ENCODE measurements at places on chromosomes 7 and 10.

- DNase-seq: no peak
Measured at GRCh38 chr7:21903020-21903786, 42.5 kb downstream of the CDCA7L start.

DNA sequence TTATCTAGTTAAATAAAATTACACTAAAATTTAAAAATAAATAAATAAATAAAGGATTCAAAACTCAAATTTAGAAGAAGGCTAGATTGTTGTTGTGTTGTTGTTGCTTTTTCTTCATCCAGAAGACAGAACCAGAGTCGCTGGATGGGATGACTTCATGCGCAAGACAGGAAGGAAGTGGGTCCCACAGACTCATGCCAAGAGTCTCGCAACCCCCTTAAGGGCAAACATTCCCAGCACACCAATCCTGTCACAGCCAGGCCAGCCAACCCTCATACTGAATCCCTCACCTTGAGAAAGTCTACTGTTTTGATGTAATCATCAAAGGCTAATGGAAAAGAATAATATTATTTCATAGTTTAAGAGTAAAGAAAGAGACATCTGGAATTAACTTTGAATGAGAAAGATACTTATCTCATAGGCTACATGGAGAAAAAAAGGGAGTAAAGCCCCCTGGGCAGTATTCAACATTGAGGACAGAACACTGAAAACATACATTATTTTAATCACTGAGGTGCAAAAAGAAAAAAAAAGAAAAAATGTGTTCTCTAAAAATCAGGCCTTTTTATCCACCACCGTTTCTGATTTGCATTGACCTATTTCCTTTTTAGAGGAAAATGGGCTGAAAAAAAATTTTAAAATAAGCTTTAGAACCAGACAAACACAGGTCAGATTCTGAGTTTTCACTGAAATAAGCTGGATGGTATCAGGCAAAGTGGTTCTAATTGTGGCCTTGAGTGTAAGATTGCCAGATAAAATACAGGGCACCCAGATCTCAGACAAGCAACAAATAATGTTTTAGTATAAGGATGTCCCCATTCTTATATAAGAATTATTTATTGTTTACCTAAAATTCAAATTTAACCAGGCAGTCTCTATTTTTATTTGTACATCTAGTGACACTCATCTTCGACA is 826.5 kb downstream of the TNS3 start:
- DNase-seq: no peak

GRCh38 chr10:35413985-35414861 is 77.9 kb downstream of the CCNY start:
- no peak for DNase-seq

DNA sequence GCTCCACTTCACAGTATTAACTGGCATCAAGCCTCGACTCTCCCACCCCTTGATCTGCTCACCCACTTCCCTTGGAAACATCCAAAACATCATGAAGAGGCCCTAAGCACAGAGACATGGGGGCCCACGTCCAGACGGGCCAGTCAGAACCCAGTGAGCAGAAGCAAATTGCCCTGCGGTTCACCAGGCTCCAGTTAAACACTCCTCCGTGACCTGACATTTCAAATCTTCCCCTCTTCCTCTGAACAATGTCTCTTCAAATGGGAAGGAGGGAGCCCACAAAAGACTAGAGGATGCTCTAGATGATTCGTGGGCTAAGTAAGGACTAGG is 44.8 kb downstream of the CLEC2L start:
- no peak for DNase-seq

- DNase-seq: peak; percentile 3
Measured at GRCh38 chr10:58299580-58299979, 30.6 kb downstream of the CISD1 start.

GRCh38 chr7:149199234-149199995 is 4.1 kb downstream of the ZNF282 start:
- DNase-seq: no peak

DNA sequence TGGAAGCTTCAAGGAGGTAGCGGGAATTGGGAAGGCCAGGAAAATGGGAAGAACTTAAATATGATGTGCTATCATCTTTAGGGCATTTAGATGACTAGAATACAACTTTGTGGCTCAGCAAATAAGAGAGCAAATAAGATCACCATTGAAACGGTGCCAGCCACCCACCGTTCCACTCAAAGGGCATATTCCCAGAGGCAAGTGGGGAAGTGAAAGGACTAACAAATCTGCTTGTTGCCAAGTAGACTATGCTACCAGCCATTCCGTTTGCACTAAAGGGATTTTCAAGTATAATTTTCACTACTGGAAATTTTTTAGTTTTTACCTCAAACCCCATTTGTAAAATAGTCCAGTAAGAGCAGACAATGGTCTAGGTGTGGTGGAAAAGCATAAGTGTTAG is 4.0 kb upstream of the PPP1R3C start:
- no peak for DNase-seq

DNA sequence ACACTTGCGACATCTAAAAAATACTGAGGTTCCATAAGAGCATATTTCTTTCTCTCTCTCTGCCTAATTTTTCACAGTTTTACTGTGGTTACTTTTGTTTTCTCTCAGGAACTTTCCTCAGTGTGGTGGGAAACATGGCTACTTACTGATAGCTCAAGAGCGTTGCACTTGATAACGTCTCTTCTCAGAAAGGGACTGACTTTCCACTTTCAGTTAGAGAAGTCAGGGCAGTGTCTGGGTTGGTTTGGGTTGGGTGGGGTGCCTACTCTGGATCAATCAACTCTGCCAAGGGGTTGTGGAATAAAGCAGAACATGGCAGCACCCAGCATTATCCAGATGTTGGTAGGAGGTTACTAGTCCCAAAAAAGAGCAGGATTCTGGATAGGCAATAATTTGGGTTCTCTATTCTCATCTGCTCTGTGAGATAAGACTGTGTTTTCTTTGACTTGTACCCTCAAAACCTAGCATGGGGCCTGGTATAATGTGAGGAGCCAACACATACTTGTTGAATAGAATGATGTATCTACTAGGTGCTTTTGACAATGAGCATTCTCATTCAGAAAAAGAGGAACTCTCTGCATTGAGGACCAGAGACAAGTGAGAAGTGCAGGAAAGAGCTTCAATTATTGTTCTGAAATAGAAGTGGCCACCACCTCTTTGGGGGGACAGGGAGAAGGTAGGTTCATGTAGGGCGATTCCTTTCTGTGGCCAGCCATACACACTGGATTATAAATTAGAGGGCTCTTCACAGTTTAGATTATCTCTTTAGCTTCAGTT is 315.7 kb downstream of the REEP3 start:
- DNase-seq: no peak

DNA sequence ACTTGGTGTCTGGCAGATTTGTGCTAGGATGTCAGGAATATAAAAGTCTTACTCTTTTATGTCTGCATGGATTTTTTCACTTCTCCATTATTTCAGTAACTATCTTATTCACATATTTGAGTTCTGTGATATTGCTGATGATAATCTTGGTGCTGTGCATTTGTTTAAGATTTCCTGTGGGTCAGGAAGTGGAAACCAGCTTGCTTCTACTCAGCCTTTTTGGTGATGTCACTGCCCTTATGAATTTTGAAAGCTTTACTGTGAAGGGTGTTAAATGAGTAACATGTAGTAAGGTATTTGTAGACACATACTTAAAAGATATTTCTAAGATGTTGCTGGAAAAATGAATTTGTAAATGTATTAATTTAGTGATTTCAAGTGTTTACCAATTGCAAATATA is 69.5 kb upstream of the VOPP1 start:
- DNase-seq: no peak

GRCh38 chr10:120949609-120950031 is 98.5 kb downstream of the WDR11 start:
- DNase-seq: no peak

- DNase-seq: no peak
Measured at GRCh38 chr7:112282476-112283188, 76.1 kb downstream of the ZNF277 start.

GRCh38 chr10:13709931-13710650 is 123.3 kb downstream of the PRPF18 start:
- no peak for DNase-seq

DNA sequence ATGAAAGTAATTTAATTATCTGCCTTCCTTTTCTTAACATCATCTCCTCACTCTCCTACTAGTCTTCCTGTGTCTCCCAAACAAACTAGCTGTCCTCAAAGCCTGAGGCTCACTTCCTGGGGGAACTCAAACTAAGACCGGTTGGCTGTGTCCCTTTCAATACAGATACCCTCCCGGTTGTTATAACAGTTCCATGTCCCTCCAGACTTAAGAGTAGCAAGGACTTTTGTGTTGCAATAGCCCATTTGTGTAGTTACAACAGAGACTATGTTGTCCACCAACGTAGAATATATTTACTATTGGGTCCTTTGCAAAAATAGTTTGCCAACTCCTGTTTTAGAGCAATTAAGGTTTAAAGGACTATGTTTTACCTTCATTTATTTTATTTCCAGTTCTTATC is 8.6 kb upstream of the TARP start:
- no peak for DNase-seq

- no peak for DNase-seq
Measured at GRCh38 chr7:36928718-36929117, 204.4 kb upstream of the AOAH start.

- no peak for DNase-seq
Measured at GRCh38 chr10:97022616-97023015, 163.1 kb downstream of the SLIT1 start.

DNA sequence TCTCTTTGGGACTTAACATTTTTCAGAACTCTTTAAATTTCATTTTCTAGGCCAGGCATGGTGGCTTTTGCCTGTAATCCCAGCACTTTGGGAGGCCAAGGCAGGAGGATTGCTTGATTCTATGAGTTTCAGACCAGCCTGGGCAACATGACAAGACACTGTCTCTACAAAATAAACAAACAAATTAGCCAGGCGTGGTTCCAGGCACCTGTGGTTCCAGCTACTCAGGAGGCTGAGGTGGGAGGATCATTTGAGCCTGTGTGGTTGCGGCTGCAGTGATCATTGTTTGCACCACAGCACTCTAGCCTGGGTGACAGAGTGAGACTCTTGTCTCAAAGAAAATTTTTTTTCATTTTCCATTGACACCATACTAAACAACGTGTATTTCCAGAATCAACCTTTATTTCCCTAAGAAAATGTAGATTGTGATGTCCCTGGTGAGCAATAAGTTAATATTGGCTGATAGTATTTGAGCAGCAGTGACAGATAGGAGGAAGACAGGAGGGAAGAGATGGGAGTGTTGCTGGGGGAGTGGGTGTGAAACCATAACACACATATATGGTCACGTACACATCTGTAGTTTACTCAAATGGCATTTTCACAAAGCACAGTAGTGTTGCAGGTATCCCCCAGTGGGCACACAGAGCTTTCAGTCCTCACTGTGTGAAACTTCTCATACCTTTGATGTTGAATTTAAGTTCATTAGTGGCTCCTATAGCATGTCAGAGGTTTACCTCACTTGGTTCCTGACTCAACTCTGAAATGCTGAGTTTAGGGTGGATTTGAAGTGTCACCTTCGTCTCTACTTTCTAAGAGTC is 205.6 kb downstream of the AUTS2 start:
- DNase-seq: no peak

DNA sequence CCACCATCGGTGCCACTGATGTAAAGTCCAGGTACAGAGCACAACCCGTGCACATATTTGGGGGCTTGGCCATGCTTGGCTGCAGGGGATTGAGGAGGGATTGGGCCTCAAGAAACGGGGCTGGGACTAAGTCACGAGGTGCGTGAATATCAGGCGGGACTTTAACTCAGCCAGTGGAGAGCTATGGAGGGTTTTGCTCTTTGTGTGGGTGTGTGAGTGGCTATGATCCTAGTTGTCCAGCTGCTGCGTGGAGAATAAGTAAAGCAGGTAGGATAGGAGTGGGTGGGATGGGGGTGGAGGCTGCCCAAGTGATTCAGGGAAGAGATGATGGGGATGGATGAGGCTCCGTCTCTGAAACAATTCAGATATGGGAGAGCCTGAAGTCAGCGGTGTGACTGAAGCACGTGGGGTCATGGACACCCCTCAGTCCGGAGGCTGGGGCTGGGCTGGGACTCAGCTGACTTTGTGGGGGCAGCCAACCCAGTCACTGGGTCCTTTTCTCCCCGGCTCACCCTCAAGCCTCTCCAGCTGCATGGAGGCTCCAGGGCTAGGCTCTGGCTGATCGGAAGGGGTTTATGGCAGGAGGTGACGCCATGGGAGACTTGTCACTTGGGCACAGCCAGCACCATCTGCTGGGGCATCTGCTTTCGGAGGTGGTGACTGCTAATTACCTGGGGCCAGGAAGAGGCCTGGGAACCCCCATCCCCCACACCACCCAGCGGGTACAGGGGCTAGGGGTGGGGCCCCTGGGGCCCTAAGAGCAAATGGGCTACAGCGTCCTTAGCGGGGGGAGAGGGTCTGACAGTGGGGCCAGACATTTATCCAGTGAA is 1.7 kb upstream of the LFNG start:
- DNase-seq: no peak

- DNase-seq: no peak
Measured at GRCh38 chr7:7228967-7229366, 46.6 kb downstream of the C1GALT1 start.

DNA sequence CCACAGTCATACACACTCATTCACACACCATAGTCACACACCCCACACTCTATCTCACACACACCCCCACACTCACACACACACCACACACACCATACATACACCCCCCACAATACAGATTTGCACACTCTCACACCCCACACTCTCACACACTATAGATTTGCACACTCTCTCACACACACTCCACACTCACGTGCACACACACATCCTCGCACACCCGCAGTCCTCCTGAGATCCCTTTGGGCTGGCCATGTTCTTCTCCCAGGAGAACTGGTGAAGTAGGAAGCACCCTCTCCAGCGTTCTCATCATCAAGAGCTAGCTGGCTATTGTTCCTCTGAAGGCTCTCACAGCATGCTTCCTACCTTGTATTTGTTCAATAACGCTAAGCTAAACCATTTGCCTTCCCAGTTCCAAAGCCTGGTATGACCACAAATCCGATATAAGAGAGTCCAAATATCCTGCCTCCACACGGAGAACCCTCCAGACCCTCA is 86.2 kb downstream of the HECW1 start:
- DNase-seq: no peak

DNA sequence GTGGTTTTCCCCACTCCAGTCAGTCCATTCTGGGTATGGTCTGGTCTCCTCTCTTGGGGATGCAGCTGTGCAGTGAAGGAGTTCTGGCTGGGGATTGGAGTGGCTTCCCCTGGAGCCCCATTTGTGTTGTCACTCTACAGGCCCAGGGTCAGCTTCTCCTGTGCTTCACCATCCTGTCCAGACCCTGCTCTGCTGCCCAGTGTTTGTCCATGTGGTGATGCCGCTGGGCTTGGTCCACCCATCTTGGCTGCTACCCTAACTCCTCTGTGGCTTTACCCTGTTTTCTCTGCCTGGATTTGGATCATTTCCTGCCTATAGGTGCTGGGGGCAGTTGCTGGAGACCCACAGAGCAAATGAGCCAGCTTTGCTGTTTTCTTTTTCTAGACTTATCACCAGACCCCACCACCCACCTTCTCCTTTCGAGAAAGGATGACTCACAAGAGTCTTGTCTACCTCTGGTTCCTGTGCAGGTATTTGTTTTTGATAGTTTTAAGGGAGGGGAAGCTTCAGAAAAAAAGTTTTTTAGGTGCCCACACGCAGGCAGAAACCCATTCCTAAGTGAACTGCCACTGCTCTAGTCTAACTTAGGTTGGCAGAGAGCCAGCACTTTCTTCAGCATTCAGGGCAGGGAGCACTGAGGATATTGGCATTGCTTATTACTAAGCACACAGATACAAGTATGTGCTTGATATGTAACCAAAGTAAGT is 8.5 kb downstream of the ZDHHC16 start:
- no peak for DNase-seq
